CD4-positive, alpha-beta T cell treated with Interleukin-6 for 4 hours (primary cell): ENCODE measurements at places on chromosomes 6 and 20.

DNA sequence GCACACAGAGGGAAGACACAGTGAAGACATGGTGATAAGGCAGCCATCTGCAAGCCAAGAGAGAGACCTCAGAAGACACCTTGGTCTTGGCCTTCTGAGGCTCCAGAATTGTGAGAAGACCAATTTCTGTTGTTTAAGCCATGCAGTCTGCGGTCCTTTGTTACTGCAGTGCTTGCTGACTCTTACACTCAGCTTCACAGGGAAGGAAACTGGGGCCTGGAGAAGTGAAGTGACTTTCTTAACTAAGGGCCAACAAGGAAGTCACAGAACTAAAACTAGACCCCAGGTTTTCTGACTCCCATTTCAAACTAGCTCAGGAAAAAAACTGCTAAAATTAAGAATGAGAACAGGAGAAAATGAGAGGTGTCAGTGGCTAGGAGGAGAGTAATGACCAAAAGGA, 74.3 kb downstream of the TNFRSF21 start:
- no peak for DNase-seq

DNA sequence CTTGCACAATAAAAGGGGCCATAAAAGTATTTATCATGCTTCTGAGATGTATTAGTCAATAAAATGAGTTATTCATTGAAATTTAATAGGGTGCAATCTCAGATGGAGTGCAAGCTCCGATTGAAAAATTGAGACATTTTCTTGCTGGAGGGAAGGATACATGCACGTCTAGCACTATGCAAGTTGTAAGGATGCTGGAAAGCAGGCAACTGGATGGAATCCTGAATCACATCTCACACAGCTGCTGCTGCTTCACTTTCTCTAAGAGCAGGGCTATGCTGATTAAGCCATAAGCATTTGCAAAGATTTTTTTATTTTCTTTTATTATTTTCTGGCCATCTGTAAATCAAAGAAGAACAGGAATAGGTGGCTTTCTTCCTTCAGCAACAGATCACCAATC, 308.8 kb upstream of the EPHA7 start:
- no peak for DNase-seq

GRCh38 chr6:113488812-113489685, 368.1 kb upstream of the MARCKS start:
- DNase-seq: no peak

GRCh38 chr6:165573671-165574070, 89.4 kb downstream of the PDE10A start:
- no peak for DNase-seq

GRCh38 chr6:28880519-28880893, 43.3 kb downstream of the TRIM27 start:
- no peak for DNase-seq

GRCh38 chr20:4091490-4092479, 76.4 kb upstream of the RNF24 start:
- DNase-seq: peak; percentile 60

DNA sequence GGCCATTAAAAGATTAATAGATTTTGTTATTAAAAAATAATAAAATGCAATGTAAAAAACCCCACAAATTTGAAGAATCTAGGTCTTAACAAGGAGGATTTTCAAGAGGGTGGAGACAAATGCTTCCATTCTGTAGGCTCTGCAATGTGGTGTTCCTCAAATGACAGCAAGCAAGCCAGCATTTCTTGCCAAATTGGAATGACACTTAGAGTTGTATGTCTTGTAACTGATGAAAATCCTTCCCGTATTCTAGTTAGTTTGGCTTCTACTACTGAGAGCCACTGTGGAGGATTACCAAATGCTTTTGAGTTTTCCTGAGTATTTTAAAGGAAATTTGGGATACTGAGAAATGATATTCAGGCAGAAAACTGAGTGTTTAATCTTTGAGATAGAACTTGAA, 1225.5 kb upstream of the CITED2 start:
- no peak for DNase-seq

- DNase-seq: no peak
Measured at GRCh38 chr6:15426395-15426794, 180.5 kb downstream of the JARID2 start.

DNA sequence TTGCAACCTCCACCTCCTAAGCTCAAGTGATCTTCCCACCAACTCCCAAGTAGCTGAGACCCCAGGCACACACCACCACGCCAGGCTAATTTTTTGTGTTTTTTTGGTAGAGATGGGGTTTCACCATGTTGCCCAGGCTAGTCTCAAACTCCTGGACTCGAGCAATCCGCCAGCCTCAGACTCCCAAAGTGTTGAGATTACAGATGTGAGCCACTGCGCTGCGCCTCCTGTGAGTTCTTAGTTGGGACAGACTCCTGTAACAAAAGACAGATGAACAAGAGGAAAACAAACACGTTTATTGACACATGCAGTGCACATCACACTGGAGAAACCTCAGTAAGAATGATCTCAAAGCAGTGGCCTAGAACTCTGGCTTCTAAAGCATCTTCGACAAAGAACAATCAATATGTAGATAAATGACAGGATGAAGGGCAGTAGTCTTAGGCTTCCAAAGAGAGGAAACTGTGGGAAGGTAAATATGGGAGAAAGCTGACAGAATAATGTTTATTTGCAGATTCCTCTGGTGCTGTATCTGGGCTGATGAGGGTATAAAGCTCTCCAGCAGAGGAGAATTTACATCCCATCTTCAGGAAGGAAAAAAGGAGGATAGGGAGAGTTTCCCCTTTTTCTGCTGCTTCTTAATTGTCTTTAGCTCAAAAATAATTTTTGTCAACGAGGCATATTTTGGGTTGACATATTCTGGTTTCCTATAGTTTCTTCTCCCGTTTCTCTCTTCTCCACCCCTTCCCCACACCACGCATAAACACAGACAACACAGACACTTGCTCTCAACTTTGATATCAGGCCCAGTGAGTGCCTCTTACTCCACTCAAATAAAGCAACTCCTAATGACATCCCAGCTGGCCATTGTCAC, 84.7 kb upstream of the TNFAIP3 start:
- no peak for DNase-seq

DNA sequence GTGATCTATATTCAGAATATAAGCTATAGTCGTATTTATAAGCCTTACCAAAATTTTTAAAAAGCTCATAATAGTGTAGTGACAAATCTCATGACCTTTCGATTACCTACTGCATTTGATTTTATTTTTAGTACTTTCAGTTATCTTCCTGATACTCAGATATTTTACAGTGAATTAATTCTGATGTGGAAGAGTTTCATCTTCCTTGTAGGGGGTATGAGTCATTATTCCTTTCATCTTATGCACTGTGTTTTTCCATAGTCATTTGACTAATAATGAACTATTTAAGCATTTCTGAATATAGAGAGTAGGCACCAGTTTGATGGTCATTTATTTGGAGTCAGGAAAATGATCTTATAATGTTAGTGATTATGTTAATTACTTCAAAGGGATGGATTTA, 36.4 kb downstream of the HDGFL1 start:
- no peak for DNase-seq

GRCh38 chr6:13613029-13613594, 2.0 kb upstream of the NOL7 start:
- no peak for DNase-seq

- DNase-seq: no peak
Measured at GRCh38 chr6:20541382-20541781, 7.1 kb downstream of the CDKAL1 start.

- no peak for DNase-seq
Measured at GRCh38 chr6:44649365-44650025, 262.0 kb downstream of the CDC5L start.

GRCh38 chr6:61887423-61887822, 398.6 kb downstream of the KHDRBS2 start:
- no peak for DNase-seq

GRCh38 chr20:49529470-49529869, 38.5 kb downstream of the PTGIS start:
- DNase-seq: no peak

GRCh38 chr6:20188630-20189075, 23.6 kb downstream of the MBOAT1 start:
- DNase-seq: no peak

DNA sequence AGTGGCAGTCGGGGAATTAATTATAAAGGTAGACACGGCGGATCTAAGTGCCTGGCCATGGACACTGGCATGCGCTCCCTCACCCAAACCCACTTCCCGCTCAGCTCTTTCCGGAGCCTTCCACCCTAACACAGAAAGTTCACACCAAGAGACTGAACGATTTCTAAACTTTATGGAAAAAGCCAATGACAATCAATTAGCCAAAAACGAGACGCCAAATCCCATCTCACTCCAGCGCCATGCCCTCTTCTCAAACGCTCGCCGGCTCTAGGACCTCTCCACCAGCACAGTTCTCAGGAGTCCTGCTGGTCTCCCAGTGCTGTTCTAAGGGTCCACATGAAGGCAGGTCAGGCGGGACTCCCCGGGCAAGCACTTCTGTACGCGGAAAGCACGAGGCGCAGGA, 641 bp downstream of the SF3B5 start:
- no peak for DNase-seq

GRCh38 chr6:97322226-97322625, 39.2 kb upstream of the MMS22L start:
- DNase-seq: no peak

- peak; percentile 68 for DNase-seq
Measured at GRCh38 chr6:161079566-161080262, 88.1 kb downstream of the MAP3K4 start.

DNA sequence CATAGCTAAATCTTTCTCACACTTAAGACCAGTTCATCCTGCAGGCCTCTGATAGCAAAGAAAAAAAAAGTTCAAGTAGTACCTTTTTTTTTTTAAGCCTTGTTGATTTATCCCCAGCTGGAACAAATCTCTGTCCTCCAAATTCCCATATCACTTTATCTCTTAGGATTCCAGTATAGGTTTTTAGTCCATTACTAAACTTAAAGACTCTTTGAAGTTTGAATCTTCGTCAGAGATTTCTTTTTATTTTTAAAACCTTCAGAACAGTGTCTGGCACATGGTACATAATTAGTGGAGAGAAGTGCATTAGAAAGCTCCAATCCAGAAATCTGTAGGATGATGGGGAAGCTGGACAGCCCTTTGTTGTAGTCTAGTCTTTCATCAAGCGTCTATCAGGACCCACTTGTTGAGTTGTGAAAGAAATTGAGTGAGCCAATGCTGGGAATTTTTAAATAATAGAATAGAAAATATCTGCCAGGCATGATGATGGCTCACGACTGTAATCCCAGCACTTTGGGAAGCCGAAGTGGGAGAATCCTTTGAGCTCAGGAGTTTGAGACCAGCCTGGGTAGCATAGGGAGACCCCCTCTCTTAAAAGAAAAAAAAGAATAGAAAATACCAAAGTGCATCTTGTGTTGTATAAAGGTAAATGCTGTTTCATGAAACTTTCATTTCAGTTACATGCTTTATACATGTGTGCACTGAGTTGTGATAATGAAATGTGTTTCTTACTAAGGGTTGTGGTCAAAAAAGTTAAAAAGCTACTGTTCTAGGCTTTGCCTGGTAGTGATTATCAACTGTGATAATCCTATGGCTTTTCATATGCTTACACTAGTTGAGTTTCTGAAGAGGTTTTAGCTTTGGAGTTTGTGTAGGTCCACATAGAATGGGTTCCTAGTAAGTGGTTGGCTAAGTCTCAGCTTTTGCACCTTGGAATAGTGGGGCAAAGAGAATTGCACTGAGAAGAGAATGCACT, 3.2 kb downstream of the NFYA start:
- DNase-seq: no peak

GRCh38 chr6:146803601-146804000, 204.8 kb downstream of the ADGB start:
- DNase-seq: no peak

- no peak for DNase-seq
Measured at GRCh38 chr6:119234457-119234856, 115.1 kb downstream of the MAN1A1 start.

- peak; percentile 15 for DNase-seq
Measured at GRCh38 chr6:156269751-156270369, 507.3 kb upstream of the ARID1B start.

GRCh38 chr6:170555305-170555704, 1.1 kb downstream of the TBP start:
- DNase-seq: no peak

GRCh38 chr6:18183766-18184165, 28.5 kb downstream of the KDM1B start:
- no peak for DNase-seq

DNA sequence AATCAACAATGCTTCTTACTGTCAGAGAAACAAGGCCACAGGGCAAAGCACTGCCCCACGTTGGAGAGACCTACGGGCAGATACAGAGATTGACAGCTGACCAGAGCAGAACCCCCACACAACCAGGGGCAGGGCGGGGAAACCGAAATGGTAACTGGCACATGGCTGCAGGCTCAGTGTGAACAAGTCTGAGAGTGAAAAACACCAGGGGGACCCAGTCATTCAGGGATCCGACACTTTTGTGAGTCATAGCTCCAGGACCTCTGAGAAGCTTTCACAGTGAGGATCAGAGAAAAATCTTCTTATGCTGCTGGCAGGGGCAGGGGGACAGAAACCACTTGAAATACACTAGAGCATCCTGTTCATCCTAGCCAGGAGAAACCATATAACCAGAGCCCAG, 254.2 kb downstream of the C6orf118 start:
- no peak for DNase-seq

GRCh38 chr20:45117581-45117980, 2.6 kb upstream of the WFDC5 start:
- DNase-seq: no peak

GRCh38 chr20:62955519-62956386, 3.2 kb downstream of the SLC17A9 start:
- no peak for DNase-seq

DNA sequence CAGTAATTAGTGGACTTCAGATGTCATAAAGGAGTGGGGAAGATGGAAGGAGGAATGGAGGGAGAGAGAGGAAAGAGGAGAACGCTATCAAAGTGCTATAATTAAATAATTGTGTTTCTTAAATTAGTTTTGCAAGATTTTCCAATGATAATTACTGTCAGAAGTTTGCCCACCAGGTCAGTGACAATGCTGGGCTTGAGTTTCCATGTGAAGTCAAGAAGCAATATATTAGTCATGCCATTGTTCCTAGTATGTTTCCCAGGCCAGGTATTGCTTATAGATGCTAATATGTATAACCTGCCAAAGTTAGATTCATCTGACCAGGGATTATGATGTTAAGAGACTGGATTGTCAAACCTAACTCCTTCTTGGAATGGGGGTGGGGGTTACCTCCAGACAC, 131.9 kb downstream of the GJA10 start:
- DNase-seq: no peak

DNA sequence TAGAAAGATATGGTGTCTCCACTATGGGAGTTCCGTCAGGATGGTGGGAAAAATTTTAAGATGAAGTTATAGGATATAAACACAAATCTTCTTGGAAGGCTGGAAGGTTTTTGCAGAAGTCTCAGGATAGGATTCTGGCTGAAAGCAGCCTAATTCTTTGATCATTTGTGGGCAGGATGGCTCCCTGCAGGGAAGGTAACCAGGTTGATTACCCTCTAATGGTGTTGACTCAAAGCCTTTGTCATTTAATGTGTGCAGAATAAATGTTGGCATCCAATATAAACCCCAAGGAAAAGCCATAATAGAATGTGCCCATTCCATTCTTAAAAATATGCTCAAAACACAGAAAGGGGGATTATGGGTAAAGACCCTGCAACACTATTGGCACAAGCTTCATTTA, 204.3 kb downstream of the EPM2A start:
- no peak for DNase-seq

GRCh38 chr6:54716010-54716409, 130.6 kb upstream of the FAM83B start:
- no peak for DNase-seq
